ENCODE measurements at places on chromosomes 1 and 21. TPM values are rescaled to one million over a fixed set of nuclear protein-coding genes. Genes with fewer than 3 reads are reported as not detected.

DNA sequence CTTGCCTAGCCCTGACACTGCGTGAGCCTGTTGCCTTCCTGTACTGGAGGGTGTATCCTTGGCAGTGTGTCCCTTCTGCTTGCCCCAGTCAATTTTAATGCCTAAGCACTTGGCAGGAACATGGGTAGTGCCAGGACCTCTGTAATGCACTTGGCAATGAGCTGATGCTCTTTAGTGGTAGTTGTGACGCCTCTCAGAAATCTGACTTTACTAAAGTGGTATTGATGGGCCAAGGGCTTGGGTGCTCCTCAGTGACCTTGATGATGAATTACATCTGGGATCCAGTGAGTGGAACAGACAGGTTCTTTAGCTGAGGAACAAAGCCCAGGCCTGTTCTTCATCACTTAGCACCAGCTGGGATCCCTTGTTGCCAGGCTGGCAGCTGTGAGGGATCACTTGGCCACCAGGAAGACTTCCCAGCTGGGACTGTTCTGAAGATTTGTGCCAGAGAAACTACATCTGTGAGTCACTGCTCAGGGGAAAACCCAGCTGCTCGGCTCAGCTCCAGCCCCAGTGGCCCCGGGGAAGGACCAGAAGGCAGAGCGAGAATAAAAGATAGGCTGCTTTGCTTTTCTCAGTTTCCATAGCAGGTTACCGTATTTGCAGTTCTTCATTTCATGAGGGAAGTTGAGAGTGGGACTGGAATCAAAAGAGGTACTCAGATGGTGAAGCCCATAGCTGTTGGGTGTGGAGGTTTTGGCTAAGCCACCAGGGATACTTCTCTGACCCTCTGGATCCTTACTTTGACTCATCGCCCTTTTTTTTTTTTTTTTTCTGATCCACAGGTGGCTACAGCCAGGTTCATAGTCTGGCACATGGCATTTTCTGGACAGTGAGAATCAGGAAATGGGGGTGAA is 28.5 kb upstream of the KCNA2 start:
- H3K27me3 ChIP-seq, result no peaks in the 10 kb centered on the region
- no peak overlapping the region for H3K27ac ChIP-seq
- H3K36me3 ChIP-seq, result no peaks in the 10 kb centered on the region

GRCh38 chr1:65751961-65752360 is 40.7 kb upstream of the PDE4B start:
- no peak for DNase-seq
- H3K4me1 ChIP-seq, result no peaks in the 10 kb centered on the region
- no peaks in the 10 kb centered on the region for H3K36me3 ChIP-seq
- H3K27ac ChIP-seq, result no peak overlapping the region
- H3K4me3 ChIP-seq, result no peak overlapping the region

The CCDC17 gene
- total RNA-seq, result 2.9 TPM

DNA sequence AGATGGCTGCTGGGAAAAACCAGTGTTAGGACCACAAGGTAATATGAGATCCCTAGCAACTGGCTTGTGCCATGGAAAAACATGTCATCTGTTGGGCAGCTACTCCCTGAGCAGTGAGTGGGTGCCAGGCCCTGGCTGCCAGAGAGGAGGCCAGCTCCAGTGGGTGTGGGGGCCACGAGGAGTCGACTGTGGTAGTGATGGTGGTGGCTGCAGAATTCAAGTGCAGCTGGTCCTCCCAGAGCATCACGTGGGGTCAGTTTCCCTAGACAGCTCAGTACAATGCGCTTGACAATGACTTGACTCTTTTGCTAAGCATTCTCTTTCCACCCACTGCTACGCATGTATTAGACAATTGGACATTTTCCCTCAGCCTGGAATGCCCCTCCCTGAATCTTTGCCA is 14.5 kb upstream of the CDC42 start:
- peak overlapping the region; percentile 52 for H3K27ac ChIP-seq
- H3K4me1 ChIP-seq, result peaks cover 10% of the 10 kb centered on the region
- no peak for DNase-seq
- no peaks in the 10 kb centered on the region for H3K36me3 ChIP-seq
- H3K4me3 ChIP-seq, result no peak overlapping the region

The EPHB2 gene
- 58.2 TPM for total RNA-seq

The KRTAP13-2 gene
- total RNA-seq, result not detected

The PSMG1 gene
- 20.7 TPM for total RNA-seq

The ARHGEF10L gene
- total RNA-seq, result 55.4 TPM

The KRTAP19-1 gene
- not detected for total RNA-seq

DNA sequence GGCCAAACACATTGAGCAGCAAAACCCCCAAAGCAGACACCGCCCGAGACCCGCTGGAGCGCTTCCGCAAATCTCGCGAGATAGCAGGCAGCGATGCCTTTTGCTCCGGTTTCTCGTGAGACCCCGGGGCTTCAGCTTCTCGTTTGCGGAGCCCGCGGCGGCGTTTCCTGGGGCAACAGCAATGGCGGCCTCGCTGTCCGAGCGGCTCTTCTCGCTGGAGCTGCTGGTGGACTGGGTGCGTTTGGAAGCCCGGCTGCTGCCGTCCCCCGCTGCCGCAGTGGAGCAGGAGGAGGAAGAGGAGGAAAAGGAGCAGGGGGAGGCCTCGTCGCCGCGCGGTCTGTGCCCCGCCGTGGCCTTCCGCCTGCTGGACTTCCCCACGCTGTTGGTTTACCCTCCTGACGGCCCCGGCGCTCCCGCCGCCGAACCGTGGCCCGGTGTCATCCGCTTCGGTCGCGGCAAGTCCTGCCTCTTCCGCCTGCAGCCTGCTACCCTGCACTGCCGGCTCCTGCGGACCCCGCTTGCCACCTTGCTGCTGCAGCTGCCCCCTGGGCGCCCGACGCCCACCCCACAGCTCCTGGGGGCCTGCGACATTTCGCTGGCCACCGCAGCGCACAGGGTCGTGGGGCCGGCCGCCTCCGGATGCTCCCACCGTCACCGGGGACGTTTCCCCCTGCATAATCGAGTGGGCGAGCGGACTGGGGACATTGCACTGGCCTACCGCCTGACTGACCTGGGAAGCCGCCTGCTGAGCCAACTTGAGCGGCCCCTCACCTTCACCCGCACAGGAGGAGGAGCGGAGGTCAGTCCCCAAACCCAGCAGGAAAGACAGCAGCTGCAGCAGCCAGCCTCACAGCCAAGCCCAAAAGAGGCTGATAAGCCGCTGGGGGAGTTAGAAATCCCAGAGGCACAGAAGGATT is at the start of gene MAP10:
Gene MAP10, plus strand, starts transcription at position 148 of the 917 bp plus-strand sequence. Its CDS starts 34 bp downstream, at position 182.
- peak; percentile 83 for DNase-seq
- no peaks in the 10 kb centered on the region for H3K36me3 ChIP-seq
- H3K4me3 ChIP-seq, result peak within 1 kb of the TSS; percentile 50
- H3K27me3 ChIP-seq, result no peaks in the 10 kb centered on the region
- H3K4me1 ChIP-seq, result peaks cover 42% of the 10 kb centered on the region

DNA sequence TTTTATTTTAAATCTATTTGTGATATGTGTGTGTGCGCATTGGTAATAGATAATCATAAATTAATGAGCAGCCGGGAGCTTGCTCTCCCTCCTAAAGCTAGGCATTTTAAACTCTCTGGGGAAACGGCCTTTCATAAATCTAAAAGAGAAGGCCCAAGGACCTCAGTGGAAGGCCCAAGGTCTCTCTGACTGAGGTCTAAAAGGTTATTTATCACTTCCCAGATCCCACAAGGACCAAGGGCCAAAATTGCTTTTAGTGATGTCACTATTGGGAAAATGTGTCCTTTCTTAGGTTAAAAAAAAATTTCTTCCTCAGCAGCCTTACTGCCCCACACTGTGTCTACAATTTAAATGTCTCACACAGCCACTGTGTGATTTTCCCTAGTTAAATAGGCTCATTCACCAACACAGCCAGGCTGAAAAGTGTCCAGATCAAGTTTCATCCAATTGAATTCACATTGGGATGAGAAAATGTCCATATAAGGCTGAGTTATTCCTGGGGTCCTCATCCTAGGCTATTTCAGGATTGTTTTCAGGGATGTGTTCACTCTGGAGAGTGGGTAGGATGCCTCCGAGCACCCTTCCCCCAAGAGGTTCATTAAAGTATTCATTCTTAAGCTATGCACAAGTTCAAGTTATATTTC is 46.1 kb downstream of the SLC44A3 start:
- H3K4me1 ChIP-seq, result peaks cover 39% of the 10 kb centered on the region
- no peaks in the 10 kb centered on the region for H3K27me3 ChIP-seq
- peak overlapping the region; percentile 99 for H3K27ac ChIP-seq
- H3K36me3 ChIP-seq, result no peaks in the 10 kb centered on the region
- no peak overlapping the region for H3K4me3 ChIP-seq
- DNase-seq, result peak; percentile 53

GRCh38 chr1:77018761-77019160 is 151.5 kb downstream of the ST6GALNAC5 start:
- H3K27ac ChIP-seq, result no peak overlapping the region
- no peak overlapping the region for H3K4me3 ChIP-seq
- DNase-seq, result no peak
- H3K36me3 ChIP-seq, result no peaks in the 10 kb centered on the region

GRCh38 chr1:159141584-159142390 is 29.6 kb upstream of the CADM3 start:
- H3K4me1 ChIP-seq, result no peaks in the 10 kb centered on the region
- no peaks in the 10 kb centered on the region for H3K27me3 ChIP-seq
- peak; percentile 60 for DNase-seq
- no peak overlapping the region for H3K4me3 ChIP-seq
- no peaks in the 10 kb centered on the region for H3K36me3 ChIP-seq

GRCh38 chr1:194062962-194063361 is 876.5 kb upstream of the B3GALT2 start:
- no peak overlapping the region for H3K4me3 ChIP-seq
- peak; percentile 80 for DNase-seq
- no peak overlapping the region for H3K27ac ChIP-seq
- H3K36me3 ChIP-seq, result no peaks in the 10 kb centered on the region

- DNase-seq, result no peak
- peaks cover 14% of the 10 kb centered on the region for H3K4me1 ChIP-seq
- no peak overlapping the region for H3K4me3 ChIP-seq
- H3K27ac ChIP-seq, result no peak overlapping the region
These were observed 87.4 kb upstream of the C1orf21 start for GRCh38 chr1:184299406-184299790.

The HIVEP3 gene
- 0.42 TPM for total RNA-seq

DNA sequence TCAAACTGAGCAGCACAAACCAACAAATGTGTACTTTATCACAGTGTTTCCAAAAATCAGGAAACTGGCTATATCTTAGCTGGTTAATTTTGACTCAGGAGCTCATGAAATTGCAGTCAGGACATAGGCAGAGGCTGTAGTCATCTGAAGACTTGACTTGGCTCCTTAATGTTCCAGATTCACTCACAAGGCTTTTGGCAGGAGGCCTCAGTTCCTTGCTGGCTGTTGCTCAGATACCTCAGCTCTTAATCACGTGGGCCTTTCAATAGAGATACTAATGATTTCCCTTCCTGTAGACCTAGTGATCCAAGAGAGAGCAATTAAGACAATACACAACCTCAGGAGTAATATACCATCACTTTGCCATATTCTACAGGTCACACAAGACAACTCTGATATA is 537.7 kb downstream of the BRINP3 start:
- H3K27ac ChIP-seq, result no peak overlapping the region
- peak; percentile 50 for DNase-seq
- H3K27me3 ChIP-seq, result no peaks in the 10 kb centered on the region

The KCNT2 gene
- 5.0 TPM for total RNA-seq

DNA sequence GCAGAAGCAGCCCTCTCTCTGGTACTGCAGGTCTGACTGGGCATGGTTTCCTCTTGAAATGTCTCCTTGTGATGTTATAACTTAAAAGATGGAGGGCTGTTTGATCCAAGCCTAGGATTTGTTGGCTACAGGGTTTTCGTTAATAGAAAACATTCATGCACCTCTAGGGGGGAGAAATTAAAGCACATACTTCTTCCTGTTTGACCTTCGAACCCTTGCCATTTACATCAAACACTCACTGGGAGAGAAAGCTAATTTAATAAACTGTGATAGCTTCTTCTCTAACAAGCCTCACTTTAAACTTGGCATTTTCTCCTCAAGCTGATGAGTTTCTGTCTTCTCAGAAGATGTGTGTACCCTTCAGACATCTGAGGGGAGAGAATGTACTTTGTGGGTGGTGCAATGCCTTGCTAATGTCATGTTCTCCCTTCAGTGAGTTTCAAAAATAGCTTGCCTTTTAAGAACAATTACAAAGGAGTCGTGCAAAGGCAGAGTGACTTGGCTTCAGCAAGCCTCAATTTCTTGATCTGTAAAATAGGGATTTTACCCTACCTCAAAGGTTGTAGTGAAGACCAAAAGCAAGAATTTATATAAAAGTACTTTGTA is 20.4 kb downstream of the CACHD1 start:
- no peaks in the 10 kb centered on the region for H3K27me3 ChIP-seq
- H3K36me3 ChIP-seq, result no peaks in the 10 kb centered on the region
- H3K4me3 ChIP-seq, result no peak overlapping the region
- H3K27ac ChIP-seq, result no peak overlapping the region

The NPHS2 gene
- total RNA-seq, result not detected

DNA sequence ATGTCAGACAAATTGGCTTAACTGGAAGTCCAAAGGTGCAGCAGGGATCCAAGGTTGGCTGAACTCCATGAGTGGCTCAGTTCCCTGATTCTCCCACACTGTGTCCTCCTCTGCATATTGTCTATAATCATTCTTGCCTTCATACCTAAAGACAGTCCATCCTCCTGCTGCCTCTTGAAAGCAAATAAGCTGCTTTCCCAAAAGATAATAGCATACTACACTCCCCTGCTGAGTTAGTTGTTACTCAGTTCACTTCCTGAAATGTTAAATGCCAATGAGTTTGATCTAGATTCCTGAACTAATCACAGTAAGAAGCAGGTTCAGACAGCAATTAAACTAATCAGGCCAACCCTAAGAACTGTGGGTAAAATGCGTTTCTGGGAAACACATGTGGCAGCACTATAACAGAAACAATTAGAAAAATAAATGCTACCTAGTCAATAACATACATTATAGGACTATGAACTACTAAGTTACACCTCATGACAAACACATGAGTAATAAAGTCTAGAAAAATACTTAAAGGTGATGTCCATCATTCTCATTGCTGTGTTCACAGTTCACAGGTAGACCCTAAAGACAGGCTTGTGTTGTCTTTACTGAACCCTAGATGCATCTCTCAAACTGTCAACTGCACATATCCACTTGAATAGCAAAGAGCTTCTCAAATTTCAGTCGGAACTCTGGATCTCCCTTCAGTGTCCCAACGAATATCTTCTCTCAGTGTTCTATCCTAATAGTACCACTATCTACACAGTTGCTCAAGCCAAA is 50.8 kb upstream of the BOLA1 start:
- peaks cover 44% of the 10 kb centered on the region for H3K4me1 ChIP-seq
- no peaks in the 10 kb centered on the region for H3K36me3 ChIP-seq
- peak overlapping the region; percentile 57 for H3K27ac ChIP-seq
- H3K27me3 ChIP-seq, result no peaks in the 10 kb centered on the region

The LMX1A gene
- not detected for total RNA-seq

DNA sequence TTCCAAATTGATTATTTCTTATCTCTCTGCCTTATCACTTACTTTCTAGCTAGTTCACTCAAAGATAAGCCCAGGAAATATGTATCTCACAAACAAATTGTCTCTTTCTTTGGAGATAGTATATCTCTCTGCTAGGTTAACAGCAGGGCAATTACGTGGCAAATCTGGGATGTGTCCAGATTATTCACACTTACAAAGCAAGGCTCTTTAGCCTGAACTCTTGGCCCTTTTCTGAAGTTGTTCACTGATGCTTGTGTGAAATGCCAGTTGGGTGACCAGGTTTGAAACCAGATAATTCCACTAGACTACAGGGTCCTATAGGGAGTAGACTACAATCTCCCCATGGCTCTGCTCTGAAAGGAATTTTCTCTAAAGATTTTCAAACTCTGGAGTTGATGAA is 30.8 kb upstream of the FAM78B start:
- no peak overlapping the region for H3K4me3 ChIP-seq
- no peak for DNase-seq
- H3K27ac ChIP-seq, result peak overlapping the region; percentile 2
- H3K36me3 ChIP-seq, result no peaks in the 10 kb centered on the region

The CYP4A22 gene
- not detected for total RNA-seq

Data from cardiac muscle cell (in vitro differentiated cells and primary cell).